ENCODE measurements at places on chromosomes 7 and 10.

DNA sequence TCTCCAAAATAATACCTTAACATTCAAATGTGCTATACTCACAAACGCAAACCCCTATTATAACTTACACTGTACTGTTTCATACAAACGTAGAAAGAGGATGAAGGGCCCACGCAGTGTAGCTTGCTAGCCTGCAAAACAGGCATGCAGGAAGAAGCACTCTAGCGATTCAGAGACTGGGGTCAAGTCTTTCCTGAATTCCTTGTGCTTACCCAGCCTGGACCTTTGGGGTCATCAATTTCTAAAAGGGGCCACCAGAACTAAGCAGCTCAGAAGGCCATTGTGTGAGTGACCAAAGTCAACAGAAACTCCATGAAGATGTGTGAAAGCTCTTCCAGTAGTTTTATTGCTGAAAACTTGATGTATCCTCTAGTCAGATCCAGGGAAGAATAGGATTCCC lies 111.9 kb downstream of the SVIL start:
- no peak for DNase-seq

GRCh38 chr10:112932658-112933057 lies 17.4 kb upstream of the TCF7L2 start:
- no peak for DNase-seq

- no peak for DNase-seq
Measured at GRCh38 chr10:110492069-110492822, 5.5 kb upstream of the DUSP5 start.

DNA sequence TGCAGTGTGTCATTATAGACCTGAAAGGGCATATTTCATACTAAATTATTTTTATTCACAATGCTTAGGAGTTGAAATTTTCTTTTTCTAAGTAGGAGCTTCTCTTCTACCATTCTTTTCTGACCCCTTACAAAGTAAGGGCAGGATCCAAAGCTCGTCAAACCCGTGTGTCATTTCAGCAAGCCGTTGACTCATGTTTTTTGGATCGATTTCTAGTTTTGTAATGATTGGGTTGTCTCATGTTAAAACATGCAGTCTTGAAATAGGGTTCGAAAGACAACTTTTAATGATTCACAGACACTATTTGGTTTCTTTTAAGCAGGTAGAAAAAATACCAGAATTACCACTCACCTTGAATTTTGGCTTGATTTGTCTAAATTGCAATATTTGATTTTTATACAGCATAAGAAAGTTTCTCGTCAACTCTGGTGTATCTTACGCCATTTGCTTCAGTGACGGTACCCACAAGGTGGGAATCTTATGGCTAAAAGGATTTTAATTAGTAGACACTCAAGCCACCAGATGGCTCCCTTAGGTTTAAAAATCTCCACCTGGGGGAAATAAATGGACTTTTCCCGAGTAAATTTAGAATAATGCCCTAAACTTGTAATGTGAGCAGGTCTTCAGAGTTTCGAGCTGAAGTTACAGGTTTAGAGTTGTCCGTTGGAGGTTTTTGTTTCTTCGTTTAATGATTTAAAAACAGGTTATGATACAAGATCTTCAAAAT lies 283.4 kb downstream of the CCDC3 start:
- DNase-seq, result no peak

DNA sequence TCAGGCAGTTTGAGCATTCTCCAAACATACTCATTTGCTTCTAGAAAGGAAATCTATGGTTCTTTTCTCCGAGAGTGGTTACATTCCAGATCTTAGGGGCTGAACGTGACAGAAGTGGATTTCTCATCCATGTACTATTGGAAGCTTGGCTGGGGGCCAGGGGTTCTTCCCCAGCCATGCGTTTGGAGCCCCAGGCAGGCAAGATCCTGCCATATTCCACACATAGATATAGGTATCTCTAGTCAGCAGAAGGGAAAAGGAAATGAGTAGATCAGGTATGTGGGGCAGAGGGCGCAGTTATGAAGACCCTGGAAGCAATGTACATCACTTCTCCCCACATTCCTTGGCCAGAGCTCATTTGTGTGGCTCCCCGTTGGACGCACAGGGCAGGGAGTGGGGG lies 299.8 kb downstream of the CCDC3 start:
- DNase-seq, result no peak

GRCh38 chr7:88402529-88402928 lies 95.8 kb upstream of the STEAP4 start:
- DNase-seq, result no peak
